ENCODE measurements at places on chromosomes 2 and 18. TPM values are rescaled to one million over a fixed set of nuclear protein-coding genes. Genes with fewer than 3 reads are reported as not detected.

DNA sequence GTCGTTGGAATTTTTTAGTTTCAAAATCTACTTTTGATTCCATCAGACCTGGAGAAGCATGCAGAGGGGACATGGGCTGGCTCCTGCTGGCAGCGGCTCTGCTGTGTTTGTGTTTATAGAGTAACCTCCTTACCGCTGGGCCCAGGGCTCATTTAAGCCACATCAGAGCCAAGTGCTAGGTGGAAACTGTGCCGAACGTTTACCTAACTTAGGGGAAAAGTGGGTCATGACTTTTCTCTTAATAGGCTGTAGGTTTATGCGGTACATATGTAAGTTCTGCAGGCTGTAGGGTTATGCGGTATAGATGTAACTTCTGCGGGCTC, 17.7 kb downstream of the CNDP2 start:
- no peaks in the 10 kb centered on the region for H3K27me3 ChIP-seq
- no peak for DNase-seq
- H3K27ac ChIP-seq = no peak overlapping the region
- H3K4me1 ChIP-seq = peaks cover 12% of the 10 kb centered on the region
- H3K36me3 ChIP-seq = peaks cover 89% of the 10 kb centered on the region

- no peak overlapping the region for H3K27ac ChIP-seq
- no peak for DNase-seq
- no peaks in the 10 kb centered on the region for H3K4me1 ChIP-seq
- no peak overlapping the region for H3K4me3 ChIP-seq
These were observed 13.1 kb downstream of the RBBP8 start for GRCh38 chr18:22946217-22946616.

DNA sequence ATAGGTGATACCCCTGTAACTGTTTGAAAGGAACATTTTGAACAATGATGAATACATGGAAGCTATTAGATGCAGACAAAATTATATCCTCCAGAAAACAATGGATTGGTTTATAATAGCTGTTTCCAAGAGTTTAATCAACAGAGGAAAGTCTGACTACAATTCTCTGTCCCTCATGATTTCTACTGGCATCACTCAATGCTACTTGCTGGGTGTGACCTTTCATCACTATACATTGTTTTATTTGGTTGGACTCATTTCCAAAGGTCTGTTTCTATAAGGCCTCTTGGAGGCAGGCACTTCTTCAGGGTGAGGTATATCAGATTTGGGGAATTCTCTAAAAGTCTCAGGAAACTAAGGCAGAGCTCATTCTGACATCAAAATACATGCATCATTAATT, 636.1 kb upstream of the SLC8A1 start:
- H3K27me3 ChIP-seq = no peaks in the 10 kb centered on the region
- H3K4me3 ChIP-seq = no peak overlapping the region
- no peaks in the 10 kb centered on the region for H3K36me3 ChIP-seq
- no peak for DNase-seq
- no peak overlapping the region for H3K27ac ChIP-seq

DNA sequence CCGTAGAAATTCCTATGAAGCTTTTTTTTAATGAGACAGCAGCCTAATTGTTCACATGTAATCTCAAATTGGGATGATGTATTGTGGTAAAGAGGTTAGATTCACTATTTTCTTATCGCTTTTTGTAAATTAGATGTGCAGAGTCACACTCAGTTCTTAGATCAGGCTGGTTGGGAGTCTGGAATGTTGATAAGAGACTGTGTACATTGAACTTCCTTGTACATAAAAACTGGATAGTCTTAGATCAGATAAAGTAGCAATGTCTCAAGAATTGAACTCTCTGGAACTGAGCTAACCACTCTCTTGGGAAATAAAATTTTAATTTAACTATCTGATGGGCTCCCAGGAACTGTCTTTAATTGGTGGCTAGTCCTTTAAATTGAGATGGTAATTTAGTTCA, 108.1 kb upstream of the MSTN start:
- no peaks in the 10 kb centered on the region for H3K4me1 ChIP-seq
- no peak overlapping the region for H3K27ac ChIP-seq
- DNase-seq = no peak
- H3K27me3 ChIP-seq = no peaks in the 10 kb centered on the region

GRCh38 chr2:232230560-232230959, 148.0 kb upstream of the ALPP start:
- H3K36me3 ChIP-seq = no peaks in the 10 kb centered on the region
- H3K4me1 ChIP-seq = peaks cover 7% of the 10 kb centered on the region
- H3K27me3 ChIP-seq = no peaks in the 10 kb centered on the region
- no peak overlapping the region for H3K4me3 ChIP-seq

GALNT13 gene
- polyA plus RNA-seq = 25.9 TPM

RFX8 gene
- 1.4 TPM for polyA plus RNA-seq

MYCN gene
- 25.8 TPM for polyA plus RNA-seq

TMX3 gene
- 37.3 TPM for polyA plus RNA-seq

CRYBA2 gene
- 0.76 TPM for polyA plus RNA-seq

KLHL30 gene
- polyA plus RNA-seq = 0.13 TPM

OTX1 gene
- polyA plus RNA-seq = 0.08 TPM

Data from spinal cord (tissue), 10 donors.